ENCODE measurements at places on chromosomes 4 and X.

GRCh38 chrX:2666491-2666890 is 24.6 kb upstream of the CD99 start:
- no peak for DNase-seq

DNA sequence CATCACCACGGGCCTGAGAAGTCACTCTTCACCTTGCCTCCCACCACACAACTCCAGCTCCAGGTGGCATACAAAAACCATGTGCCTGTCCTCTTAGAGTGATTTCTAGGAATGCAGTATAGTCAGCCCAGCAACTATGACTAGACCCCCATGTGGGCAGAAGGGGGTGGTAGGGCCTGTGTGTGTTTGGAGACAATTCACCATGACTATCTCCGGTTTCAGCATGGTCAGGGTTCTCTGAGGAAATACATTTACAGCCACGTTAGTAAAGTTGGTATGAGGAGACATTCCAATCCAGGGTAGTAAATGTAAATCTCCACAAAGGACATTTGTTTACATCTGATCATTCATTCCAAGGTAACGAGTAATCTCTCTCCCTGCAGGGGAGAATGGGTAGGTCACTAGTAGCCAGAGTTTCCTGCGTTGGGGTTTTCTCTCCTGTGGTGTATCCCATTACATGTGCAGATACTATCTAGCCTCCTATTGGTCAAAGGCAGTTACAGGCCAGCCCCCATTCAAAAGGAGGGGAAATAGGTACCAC is 4.2 kb upstream of the MTMR1 start:
- peak; percentile 86 for DNase-seq

GRCh38 chr4:7003176-7003878 is 39.8 kb upstream of the TADA2B start:
- DNase-seq = no peak

DNA sequence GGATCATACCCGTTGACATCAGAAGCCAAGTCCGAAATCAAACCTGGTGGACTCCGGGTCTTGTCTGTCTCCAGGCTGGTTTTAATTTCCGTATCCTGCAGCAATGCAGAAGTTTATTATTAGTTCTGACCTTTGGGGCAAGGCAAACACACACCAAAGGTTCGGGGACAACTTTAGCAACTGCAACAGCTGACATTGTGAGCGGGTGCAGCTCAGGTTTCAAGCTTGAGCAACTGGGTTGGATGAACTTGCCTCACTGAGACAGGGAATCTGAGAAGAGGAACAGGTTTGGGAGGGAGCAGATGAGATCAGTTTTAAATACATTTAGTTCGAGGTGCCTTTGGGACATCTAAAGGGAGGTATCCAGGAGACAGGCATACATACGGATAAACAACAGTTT is 110.7 kb downstream of the GNL3L start:
- peak; percentile 81 for DNase-seq

- peak; percentile 25 for DNase-seq
These were observed 78.0 kb upstream of the CLNK start for GRCh38 chr4:10762561-10762960.

GRCh38 chr4:7281691-7282665 is 89.6 kb downstream of the SORCS2 start:
- DNase-seq = no peak

DNA sequence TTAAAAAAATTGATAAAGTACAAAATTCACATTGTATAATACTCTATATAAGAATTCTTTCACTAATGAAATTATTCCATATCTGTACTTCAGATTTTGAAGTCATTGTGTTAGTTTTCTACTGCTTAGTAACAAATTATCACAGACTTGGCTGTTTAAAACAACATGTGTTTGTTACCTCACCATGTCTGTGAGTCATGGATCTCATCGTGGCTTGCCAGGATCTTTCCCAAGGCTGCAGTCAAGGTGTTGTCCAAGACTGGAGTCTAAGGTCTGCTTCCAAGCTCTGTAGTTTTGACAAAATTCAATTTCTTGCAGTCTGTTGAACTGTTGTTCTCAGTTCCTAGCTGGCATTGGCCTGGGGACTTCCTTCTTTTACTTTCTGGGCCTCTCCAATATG is 1286.9 kb downstream of the ADGRL3 start:
- DNase-seq = no peak

GRCh38 chrX:116417968-116418367 is 18.4 kb upstream of the SLC6A14 start:
- no peak for DNase-seq

GRCh38 chr4:117284736-117285135 is 199.4 kb upstream of the TRAM1L1 start:
- no peak for DNase-seq

GRCh38 chr4:6535329-6535692 is 39.7 kb upstream of the MAN2B2 start:
- no peak for DNase-seq

DNA sequence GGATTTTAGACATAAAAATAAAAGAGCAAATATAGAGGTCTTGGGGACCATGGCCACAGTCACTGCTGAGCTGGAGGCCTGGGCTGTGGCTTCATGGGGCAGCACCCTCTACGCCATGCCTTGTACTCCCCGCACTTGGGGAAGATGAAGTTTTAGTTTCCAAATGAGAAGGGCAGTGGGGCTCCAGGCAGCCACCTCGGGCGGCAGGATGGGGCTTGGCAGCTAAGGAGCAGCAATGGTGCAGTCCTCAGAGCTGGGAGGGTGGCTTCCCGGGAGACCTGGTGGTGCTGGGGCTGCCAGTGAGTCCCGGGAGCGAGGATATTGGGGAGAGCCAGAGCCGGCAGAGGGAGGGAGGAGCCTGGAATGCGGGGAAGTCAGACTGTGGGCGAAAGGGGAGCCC is 2.4 kb downstream of the CXCR3 start:
- DNase-seq = no peak

DNA sequence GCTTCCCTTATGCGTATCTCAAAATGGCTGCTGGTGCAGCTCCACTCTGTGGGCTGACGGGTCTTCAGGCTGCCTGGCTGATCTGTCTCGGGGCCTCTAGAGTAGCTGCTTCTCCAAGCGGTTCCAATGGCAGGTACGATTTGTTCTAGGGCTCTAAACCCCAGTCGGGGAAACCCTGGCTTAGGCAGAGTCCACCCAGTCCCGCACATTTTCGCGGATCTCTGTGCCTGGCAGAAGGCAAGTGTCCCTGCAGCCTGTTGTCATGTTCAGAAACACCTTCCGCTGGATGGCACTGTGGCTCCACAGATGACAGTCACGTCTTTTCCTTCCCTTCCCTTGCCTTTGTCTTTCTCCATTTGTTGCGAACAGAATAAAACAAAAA is 54.4 kb downstream of the NBDY start:
- no peak for DNase-seq

GRCh38 chr4:67581208-67581857 is 22.8 kb downstream of the STAP1 start:
- DNase-seq = no peak

DNA sequence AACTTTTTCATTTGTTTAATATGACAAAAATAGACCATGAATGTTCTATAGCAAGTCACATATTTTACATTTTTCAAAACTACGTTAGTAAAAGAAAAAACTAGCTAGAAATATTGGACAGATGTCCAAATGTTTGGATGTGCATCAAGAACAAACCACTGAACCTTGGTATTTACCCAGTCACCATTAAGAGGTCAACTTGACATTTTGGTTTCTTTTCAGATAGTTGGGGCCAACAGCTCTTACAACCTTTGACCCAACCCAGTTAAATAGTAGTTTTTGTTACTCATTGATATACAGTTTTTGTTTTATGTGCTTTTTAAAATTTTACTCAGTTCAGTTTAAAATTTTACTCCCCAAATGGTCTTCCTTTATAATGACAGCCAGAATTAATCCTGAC is 238.7 kb upstream of the TET2 start:
- no peak for DNase-seq

- DNase-seq = no peak
These were observed 533.2 kb upstream of the AGA start for GRCh38 chr4:177975315-177975987.

DNA sequence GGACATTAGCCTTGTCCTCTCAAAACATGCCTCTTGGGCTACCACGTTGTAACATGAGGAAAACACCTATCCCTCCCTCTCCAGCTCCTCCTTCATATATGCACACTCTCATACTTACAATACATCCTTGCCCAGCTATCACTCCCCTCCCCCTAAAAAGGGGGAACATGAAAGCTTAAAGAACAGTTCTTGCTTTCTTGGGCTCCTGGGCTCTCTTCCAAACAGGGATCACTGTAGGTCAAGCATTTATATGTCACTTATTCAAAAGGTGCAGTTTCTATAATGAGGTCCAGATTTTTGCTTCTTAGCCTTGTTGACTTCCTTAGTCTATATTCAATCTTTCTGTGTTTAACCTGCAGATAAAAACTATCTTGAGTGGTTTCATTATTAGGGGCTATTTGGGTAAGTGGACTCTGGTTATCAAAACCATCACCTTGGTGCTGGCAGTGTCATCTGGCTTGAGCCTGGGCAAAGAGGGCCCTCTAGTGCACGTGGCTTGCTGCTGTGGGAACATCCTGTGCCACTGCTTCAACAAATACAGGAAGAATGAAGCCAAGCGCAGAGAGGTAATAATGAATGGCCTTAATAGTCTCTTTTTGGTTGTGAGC is 119.4 kb downstream of the AKAP4 start:
- DNase-seq = no peak

GRCh38 chr4:8168832-8169598 is 10.4 kb upstream of the ABLIM2 start:
- DNase-seq = no peak

DNA sequence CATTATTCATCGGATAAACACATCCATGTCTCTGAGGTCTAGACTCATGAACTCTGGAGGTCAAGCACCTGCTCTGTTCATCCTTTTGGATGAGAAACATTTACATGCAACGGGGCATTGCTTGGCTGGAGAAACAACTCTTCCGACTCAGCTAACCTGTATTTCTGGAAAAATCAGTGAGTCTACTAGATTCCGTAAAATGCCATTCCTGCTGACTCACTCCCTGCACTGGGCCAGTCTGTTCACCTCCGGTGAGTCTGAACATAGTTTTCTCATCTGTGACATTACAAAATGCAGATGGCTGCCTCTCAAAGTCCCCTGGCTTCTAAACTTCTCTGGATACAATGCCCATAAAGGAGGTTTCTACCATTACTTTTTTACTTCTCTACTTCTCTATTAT is 185.7 kb upstream of the HS3ST1 start:
- no peak for DNase-seq

DNA sequence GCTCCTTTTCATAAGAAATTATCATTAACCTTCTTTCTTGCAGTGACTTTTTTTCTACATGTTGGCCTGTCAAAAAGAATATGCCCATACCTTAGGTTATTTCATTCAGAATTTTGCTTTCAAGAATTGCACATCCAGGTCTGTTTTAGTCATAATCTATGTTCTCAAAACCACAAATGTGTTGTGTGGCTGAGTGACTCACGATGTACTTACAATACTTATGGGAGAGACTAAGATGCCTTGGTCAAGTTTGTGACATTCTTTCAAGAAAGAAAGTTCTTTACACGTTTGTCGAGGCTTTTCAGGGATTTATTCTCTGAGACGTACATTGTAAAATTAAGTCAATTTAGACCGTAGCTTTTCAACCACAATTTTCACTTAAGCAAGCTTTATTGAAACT is 396.7 kb downstream of the FSTL5 start:
- no peak for DNase-seq

All from muscle of back (tissue), 13 donors.